ENCODE measurements at places on chromosomes 11 and 22.

GRCh38 chr11:65915101-65915820 lies 3.6 kb downstream of the C11orf68 start:
- no peak for DNase-seq

DNA sequence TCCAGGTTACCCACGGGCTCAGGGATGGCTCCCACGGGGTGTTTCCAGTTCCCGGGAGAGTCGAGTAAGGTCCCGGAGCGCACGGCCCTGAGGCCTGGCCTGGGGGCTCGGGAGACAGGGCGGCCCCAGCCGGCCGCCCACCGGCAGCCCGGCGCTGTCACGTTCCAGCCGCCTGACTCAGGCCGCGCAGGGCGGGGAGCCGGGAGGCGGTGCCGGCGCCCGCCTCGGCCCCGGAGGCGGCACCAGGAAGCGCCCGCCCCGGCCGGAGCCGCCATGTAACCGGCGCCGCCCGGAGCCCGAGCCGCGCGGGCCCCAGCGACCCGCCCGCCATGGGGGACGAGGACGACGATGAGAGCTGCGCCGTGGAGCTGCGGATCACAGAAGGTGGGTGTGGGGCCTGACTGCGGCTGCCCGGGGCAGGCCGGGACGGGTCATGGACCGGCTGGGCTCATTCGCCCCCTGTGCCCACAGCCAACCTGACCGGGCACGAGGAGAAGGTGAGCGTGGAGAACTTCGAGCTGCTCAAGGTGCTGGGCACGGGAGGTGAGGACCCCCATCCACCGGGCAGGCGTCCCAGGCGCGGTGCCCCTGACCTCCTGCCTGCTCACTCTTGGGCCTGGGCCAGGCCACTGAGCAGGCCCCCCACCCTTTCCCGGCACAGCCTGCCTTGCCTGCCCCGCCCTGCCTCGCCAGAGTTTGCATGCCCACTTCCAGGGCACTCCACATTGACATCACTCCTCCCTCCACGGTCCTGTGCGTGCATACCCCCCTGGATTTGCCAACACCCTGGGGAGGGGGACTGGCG lies at the start of gene RPS6KA4:
Gene RPS6KA4, plus strand, starts transcription at position 256 of the 805 bp plus-strand sequence. Its CDS starts 74 bp downstream, at position 330.
- DNase-seq: no peak

- DNase-seq: no peak
Measured at GRCh38 chr11:32613500-32614151, 30.0 kb downstream of the EIF3M start.

GRCh38 chr11:21398195-21398594 lies 728.8 kb downstream of the NELL1 start:
- no peak for DNase-seq

DNA sequence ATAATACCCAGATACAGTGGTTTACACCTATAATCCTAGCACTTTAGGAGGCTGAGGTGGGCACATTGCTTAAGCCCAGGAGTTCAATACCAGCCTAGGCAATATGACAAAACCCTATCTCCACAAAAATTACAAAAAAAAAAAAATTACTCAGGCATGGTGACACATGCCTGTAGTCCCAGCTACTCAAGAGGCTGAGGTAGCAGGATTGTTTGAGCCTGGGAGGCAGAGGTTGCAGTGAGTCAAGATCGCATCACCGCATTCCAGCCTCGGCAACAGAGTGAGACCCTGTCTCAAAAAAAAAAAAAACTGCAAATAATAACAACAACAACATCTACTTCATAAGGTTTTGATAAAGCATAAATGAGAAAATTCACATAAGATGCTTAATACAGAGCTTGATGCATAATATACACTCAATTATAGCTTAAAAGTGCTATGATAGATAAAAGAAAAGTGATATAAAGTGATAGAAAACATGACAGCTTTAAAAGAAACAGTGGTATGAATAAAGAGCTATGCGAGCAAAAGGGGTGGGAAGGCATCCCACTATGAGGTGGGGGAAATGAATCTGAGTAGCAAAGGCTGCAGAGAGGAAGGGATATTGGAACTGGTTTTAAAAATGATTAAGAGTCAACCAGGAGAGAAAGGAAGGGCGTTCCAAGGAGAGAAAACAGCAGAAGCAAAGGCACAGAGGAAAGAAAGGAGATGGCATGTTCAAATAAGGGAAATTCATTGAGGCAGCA lies 197.6 kb downstream of the KIF18A start:
- no peak for DNase-seq

DNA sequence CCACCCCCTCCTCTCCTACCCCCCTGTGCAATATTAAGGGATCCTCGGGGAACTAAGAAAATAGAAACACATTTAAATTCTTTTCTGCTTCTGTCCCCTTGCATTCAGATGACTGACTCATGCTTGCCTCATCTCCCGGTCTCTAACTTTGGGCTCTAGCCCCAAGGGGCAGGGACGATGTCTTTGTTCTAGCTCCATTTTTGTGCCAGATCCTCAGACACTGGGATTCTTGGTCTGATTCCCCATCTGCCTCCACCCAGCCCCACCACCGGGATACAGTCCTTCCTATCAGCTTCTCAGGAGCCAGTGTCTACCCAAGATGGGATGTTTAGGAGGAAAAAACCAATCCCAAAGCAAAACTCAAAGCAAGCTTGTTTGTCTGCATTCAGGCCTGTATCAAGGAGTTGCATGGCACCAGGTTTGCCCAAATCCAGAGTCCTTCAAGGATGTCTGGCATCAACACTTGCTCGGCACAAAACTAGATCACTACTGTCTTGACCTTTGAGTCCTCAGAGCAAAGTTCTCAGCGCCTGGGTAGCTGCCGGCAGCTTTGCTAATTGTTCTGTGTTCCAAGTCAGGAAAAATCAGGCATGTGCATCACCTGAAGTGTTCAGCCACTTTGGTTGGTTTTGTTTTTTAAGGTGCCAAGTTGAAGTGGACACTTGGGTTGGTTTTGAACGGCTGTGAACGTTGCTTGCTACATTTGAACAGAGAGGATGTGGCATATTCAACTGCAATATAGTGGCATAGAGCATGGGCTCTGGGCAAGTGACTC lies 212.8 kb downstream of the DSCAML1 start:
- no peak for DNase-seq

- no peak for DNase-seq
Measured at GRCh38 chr11:83403691-83404389, 117.7 kb upstream of the CCDC90B start.

DNA sequence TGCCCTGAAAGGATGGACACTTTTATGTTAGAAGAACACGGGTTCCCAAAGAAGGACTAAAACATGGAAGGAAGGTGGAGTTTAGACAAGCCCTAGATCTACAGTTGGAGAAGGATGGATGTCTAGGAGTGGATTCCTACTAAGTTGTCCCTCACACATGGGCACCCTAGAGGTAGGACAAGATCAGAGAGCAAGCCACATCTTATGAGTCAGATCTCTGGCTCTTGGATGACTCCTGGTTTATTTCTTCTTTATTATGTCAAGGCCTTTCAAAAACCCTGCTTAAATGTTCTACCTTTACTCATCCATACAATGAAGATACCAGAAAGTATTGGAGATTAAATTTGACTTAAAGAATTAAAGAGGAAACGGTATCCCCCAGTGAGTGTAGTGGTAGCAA lies 34.4 kb downstream of the PRCP start:
- DNase-seq: no peak

DNA sequence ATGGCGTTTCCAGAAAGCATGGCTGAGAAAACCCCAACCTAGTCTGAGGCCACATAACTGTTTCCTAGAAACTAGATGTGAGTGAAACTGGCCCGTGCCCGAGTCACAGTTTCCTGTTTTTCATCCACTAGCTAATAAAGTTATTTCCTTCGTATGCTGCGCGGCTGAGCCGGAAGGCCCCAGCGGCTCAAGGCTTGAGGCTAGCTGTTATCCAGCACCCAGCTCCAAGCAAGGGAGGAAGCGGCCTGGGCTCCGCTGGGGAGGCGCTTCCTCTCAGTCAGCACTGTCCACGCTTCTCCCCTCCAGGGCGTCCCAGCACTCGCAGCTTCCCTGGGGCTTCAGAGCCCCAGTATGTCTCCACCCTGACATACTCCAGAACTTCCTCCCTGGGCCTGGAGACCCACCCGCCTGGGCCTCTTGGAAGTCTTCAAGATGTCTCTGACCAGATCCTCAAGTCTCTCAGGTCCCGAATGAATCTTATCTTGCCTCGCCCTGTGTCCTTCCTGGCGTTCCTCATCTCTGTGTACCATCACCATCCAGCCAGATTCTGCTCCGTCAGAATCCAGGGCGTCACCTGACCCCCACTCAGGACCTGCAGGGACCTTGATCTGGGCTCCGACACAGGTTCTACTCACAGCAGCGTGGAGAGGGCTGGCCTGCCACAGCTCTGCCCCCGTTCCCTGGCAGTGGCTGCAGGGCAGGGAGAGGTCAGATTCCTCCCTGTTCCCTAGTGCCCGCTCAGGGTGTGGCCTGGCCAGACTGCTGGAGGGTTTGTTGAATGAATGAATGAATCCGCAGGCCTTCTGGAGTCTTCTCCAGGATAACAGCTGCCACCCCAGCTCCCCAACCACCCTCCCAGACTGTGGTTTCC lies 81.9 kb downstream of the LRRC32 start:
- DNase-seq: no peak

DNA sequence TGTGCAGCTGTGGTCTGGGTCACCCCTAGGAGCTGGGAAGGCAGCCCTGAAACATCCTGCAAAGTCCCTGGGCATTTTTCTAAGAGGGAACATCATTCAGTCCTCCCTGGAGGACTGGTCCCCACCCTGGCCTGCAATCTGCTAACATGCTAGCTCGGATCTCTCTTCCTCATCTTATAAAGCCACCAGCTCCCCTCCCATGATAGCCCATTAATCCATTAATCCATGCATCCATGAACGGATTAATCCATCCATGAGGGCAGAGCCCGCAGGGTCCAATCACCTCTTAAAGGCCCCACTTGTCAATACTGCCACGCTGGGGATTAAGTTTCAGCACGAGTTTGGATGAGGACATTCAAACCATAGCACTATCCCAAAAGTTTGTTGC lies 12.1 kb downstream of the PRG3 start:
- DNase-seq: no peak

DNA sequence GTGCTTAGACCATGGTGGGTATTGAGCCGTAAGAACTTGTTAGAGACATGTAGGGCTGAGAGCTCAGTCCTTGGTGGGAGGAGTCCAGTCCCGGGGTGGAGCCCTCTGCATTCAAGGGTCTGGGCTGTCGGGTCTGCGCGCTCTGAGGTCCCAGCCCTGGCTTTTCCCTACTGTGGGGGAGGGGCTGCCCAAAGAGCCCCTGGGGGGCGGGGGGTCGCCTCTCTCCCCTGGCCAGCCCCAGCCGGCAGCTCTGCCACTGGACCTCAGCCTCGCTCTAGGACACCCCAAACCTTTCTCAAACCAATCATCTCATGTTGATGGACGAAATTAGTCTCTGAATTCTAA lies 1006.4 kb downstream of the BRD1 start:
- no peak for DNase-seq

GRCh38 chr11:125431009-125431408 lies 65.1 kb downstream of the FEZ1 start:
- no peak for DNase-seq

- no peak for DNase-seq
Measured at GRCh38 chr11:132430429-132431062, 1060.1 kb downstream of the NTM start.

- DNase-seq: no peak
Measured at GRCh38 chr22:44103735-44104480, 76.8 kb upstream of the PARVG start.

GRCh38 chr11:92071660-92072059 lies 153.0 kb upstream of the FAT3 start:
- no peak for DNase-seq

DNA sequence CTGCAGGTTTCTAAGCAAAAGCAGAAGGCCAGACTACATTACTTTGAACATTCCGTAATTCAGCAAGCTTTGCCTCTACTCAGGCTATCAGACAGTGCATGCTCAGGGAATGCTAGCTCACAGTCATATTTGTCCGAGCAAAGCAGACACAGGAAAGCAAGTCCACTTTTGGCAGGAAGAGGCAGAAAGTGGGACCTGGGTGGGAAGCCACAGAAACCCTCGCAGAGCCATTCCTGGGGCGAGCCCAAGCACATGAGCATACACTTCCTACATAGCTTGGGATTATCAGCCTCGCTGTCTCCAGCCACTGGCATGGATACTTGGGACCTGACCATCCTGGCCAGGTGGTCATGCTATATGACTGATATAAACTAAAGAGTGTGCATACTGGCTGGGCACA lies 113.3 kb downstream of the TRIM29 start:
- DNase-seq: no peak

All from stimulated activated CD8-positive, alpha-beta memory T cell treated with anti-CD3 and anti-CD28 coated beads, Interleukin-7, amount 100 ng/mL, for 1 hour (primary cell).